T-helper 2 cell (primary cell): ENCODE measurements at places on chromosomes 12 and 14.

GRCh38 chr14:99571303-99571986 is 32.6 kb downstream of the CCDC85C start:
- DNase-seq = no peak

GRCh38 chr12:27340971-27341370 is 8.3 kb downstream of the BMAL2 start:
- DNase-seq = no peak

DNA sequence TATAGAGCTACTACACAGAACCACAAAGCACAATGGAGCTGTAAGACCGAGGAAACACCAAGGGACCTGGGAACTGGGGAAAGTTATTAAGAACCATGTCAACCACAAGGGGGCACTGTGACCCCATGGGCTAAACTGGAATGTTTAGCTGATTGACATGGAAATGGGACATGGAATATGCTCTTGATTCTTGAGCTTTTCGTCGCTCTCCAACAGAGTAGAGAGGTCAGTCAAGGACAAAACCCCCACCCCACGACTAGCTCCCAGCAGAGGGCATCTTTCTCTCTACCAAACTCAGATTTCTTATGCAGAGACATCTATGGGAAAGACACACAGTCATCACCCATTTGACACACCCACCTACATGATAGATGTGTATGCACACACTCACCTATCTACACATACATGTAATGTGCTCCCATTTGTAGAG is 10.1 kb downstream of the NDRG2 start:
- peak; percentile 64 for DNase-seq

- DNase-seq = no peak
Measured at GRCh38 chr12:130161261-130162243, 712 bp upstream of the FZD10 start.

- DNase-seq = no peak
Measured at GRCh38 chr12:116053479-116054200, 223.9 kb downstream of the MED13L start.
